Ascending aorta (tissue), 2 donors: ENCODE measurements at places on chromosomes 2 and 18.
A peak's percentile ranks its signal among the peaks of the same experiment; 100 is the strongest.

GRCh38 chr18:14189858-14190257 is 57.6 kb upstream of the ZNF519 start:
- DNase-seq: no peak

DNA sequence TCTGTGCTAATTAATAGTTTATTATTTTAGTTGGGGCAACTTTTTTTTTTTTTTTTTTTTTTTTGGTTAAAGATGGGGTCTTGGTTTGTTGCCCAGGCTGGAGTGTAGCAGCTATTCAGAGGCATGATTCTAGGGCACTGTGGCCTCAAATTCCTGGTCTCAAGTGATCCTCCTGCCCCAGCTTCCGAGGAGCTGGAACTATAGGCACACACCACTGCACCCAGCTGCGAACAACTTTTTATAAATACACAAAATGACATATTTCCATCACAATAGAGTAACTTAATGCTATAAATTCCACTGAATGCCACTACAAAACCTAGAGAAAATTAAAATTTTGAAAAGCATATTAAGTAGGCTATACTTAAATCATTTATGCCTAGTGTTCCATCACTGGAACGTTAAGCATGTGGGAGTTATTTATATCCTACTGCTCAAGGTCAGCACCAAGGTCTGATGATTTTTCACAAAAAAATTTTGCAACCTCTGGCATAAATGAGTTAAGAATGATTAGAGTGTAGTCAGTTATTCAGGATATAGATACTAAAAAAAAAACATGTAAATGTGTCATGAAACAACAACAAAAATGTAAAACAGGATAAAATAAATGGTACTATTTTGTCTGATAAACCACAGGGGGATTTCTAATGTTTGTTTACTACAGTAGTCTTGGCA is 46.8 kb downstream of the GFPT1 start:
- no peak for DNase-seq

DNA sequence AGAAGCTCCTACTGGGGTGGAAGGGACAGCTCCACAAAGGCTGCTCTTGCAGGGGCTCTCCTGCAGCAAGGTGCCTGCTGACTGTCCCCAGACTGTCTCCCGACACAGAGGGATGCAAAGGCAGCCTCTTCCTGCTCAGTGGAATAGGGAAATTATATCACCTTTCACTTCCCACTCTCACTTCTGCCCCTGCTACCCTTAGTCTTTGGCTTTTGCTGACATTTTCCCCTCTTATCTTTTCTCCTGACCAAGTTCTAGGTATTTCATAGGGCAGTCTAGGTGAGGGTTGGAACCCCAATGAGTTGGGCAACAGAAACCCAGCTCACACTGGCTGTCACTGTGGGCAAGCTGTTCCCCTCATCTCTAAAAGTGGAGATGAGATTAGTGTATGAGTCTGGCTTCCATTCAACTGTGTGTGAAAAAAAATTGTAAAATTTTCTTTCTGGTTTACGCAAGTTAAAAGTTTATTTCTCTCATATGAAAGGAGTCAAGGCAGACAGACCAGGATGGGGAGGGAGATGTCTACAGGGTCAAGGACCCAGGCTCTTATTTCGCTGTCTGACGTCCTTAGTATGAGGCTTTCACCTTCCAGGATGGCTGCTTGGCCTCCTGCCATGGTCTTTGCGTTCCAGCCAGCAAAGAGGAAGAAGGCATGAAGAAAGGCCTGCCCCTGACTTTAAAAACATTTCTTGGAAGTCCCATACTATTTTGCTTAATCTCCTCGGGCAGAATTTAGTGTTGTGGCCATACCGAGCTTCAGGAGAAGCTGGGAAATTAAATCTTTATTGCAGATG is 7.5 kb upstream of the MOCOS start:
- peak; percentile 85 for DNase-seq

- no peak for DNase-seq
Observed at GRCh38 chr18:78643004-78643403, 336.6 kb upstream of the SALL3 start.
